ENCODE measurements at places on chromosomes 12 and 14. TPM values are rescaled to one million over a fixed set of nuclear protein-coding genes. Genes with fewer than 3 reads are reported as not detected.

MYO1H gene
- not detected for total RNA-seq

OAS2 gene
- total RNA-seq, result 1.2 TPM

TMEM132C gene
- not detected for total RNA-seq

PRORP gene
- total RNA-seq, result 25.1 TPM

TMEM132D gene
- not detected for total RNA-seq
